DMS153 (cell line): ENCODE measurements at places on chromosomes 4 and X.

GRCh38 chr4:1637580-1638271 is 46.4 kb downstream of the FAM53A start:
- DNase-seq, result no peak

- no peak for DNase-seq
These were observed 1.2 kb downstream of the GABRB1 start for GRCh38 chr4:47032405-47033106.

- DNase-seq, result no peak
These were observed 57.3 kb upstream of the ENPEP start for GRCh38 chr4:110418641-110419040.

GRCh38 chrX:9298221-9298620 is 166.6 kb upstream of the TBL1X start:
- no peak for DNase-seq

GRCh38 chrX:153075366-153075765 is 3.1 kb downstream of the PNMA6A start:
- no peak for DNase-seq

GRCh38 chrX:139581068-139581467 is 50.5 kb downstream of the F9 start:
- no peak for DNase-seq

- no peak for DNase-seq
These were observed 108.1 kb downstream of the TSPAN7 start for GRCh38 chrX:38669428-38669827.

DNA sequence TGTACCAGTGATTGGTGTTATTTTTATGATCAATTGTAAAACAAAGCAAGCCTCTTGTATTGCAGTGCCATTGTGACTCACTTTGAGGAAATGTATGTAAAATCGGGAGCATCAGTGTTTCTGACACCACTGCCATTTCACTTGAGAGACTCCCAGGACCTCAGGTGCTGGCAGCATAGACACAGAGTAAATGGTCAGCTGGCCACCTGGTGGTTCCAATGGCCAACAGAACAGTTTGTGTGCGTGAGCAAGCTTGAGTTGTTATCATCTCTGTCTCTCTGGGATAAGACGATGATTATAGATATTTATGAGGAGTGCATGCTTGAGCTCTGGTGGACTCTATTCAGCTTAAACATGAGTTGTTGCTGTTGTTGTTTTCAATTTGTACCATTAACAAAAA is 356.6 kb downstream of the GUCY2F start:
- DNase-seq, result no peak
